Activated CD4-positive, alpha-beta T cell treated with anti-CD3 and anti-CD28 coated beads, Interleukin-2, Interleukin-6, amounts not matched to agents 100 ng/mL and 50 ng/mL, durations not matched to agents 16 hours and 8 hours (primary cell): ENCODE measurements at places on chromosomes 5 and 9.

DNA sequence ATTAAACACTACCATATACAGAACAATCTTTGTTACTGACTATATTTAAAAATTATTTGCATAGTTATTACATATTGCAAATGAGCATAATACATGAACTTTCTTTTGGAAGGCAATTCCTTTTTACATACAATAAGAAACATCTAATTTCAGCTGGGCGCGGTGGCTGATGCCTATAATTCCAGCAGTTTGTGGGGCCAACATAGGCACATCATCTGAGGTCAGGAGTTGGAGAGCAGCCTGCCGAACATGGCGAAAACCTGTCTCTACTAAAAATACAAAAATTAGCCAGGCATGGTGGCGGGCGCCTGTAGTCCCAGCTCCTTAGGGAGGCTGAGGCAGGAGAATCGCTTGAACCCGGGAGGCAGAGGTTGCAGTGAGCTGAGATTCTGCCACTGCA, 36.4 kb upstream of the SIMC1 start:
- DNase-seq: no peak

DNA sequence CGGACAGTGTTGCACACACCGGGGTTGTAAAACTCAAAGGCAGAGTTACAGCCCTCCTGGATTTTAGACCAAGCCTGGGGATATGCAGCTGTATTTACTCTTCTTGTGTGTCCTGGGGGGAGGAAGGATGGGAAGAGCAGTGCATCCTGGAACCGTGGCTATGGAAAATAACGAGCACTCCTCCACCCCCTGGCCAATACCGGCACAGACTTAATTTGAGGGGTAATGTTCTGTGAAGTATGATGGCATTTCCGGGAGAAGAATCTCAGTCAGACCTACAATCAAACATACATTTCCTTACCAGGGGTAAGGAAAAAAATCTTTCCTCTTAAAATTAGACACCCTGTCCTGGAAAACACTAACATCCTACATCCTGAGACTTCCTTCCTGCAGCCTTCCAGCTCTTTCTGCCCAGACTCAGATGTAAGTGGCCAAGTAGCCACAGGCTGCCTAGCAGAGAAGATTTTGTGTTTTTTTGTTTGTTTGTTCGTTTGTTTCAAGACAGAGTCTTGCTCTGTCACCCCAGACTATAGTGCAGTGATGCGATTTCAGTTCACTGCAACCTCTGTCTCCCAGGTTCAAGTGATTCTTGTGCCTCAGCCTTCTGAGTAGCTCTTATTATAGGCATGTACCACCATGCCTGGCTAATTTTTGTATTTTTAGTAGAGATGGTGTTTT, 11.0 kb upstream of the ERMP1 start:
- no peak for DNase-seq

GRCh38 chr5:7894439-7894838, 25.5 kb downstream of the MTRR start:
- no peak for DNase-seq

- peak; percentile 74 for DNase-seq
These were observed 18.0 kb downstream of the ATOX1 start for GRCh38 chr5:151740336-151740942.
